ENCODE measurements at places on chromosomes 3 and 15.

DNA sequence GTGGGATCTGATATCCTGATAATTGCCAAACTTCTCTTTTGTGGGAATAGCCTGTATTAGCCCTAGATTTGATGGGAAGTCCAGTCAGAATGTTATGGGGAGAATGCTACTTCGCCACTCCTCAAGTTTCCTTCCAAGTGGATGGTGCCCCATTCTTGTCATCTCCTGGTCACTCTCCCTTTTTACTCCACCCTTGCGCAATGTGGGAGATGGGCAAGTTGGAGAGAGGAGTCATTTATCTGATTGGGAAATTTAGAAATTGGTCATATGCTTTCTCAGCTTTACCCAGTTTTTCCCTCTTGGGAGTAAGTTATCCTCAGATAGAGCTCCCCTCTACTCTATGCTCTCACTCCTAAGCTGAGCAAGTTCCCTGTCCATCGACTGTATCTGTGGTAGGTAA is 14.4 kb downstream of the FANCD2OS start:
- DNase-seq: no peak

DNA sequence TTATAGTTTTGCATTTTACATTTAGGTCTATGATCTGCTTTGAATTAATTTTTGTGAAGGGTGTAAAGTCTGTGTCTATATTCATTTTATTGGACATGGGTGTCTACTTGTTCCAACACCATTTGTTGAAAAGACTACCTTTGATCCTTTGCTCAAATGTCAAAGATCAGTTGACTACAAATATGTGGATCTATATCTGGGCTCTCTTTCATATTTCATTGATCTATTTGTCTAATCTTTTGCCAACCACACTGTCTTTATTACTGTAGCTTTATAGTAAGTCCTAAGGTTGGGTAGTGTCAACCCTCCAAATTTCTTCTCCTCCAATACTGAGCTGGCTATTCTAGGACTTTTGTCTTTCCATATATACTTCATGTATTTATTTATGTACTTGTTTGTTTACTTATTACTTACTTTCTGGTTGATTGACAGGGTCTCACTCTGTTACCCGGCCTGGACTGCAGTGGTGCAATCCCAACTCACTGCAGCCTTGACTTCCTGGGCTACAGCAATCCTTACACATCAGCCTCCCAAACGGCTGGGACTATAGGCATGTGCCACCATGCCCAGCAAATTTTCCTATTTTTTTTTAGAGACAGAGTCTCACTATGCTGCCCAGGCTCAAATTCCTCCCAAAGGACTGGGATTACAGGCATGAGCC is 53.8 kb upstream of the TTBK2 start:
- DNase-seq: no peak

GRCh38 chr3:29427266-29428103 is 146.6 kb downstream of the RBMS3 start:
- no peak for DNase-seq

- no peak for DNase-seq
Observed at GRCh38 chr15:73596174-73596573, 37.0 kb downstream of the NPTN start.

GRCh38 chr15:67469680-67470079 is 51.3 kb upstream of the C15orf61 start:
- no peak for DNase-seq

DNA sequence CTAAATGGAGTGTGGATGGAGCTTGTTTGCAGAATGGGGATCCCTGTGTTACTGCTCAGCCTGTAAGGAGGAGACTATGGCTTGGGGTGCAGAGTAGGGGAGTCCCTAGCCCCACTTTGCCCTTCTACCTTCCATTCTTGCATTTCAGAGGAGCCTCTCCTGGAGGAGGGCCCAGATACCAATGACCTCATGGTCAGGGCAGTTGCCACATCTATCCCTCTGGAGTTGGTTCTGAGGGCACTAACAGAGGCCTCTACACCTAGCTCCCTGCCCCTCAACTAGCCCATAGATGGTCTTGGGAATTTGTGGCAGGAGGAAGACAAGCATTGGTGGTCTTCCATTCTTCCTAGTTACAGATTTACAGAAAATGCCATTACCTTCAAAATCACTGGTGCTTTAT is 6.1 kb downstream of the SKOR1 start:
- DNase-seq: no peak

Measured in D721Med (cell line).